CD4-positive, alpha-beta memory T cell (primary cell): ENCODE measurements at places on chromosomes 5 and 9. TPM values are rescaled to one million over a fixed set of nuclear protein-coding genes. Genes with fewer than 3 reads are reported as not detected.
A peak's percentile ranks its signal among the peaks of the same experiment; 100 is the strongest.

The RANBP3L gene
- not detected for total RNA-seq

The OR1N1 gene
- total RNA-seq, result not detected

The ARSI gene
- not detected for total RNA-seq

The ADAMTS13 gene
- total RNA-seq, result 1.5 TPM

The PCDHGA12 gene
- 0.11 TPM for total RNA-seq

DNA sequence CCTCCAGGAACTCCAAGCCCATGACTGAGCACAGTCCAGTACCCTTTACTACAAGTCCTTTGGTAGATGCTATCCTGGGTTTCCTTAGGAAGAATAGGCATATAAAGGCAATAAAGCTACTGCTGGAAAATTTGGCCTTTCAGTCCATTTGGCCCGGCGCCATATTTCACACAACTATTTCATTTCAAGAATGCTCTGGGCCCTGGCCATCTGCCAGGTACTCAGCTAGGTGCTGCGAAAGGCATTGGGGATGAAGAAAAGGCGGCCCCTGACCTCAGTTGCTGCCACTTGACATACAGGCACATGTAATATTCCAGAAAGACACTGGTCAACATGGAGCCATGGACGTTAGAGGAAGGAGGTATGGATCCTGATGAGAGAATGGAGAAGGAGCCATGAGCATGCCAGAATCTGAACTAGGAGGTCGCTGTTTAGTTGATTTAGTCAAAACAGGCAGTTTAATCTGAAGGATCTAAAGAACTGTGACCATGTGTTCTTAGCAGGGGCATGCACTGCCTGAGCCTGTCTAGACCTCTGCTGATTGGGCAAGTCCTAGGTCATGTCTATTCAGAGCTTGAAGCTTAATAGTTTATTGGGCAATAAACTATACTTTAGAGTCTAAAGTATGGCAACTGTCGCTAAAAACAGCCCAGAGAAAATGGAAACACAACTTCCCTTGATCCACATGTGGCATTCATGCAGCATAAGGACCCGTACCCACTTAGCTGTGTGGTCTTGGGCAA lies 149.3 kb downstream of the MELK start:
- DNase-seq, result no peak

- no peak for DNase-seq
Measured at GRCh38 chr5:151171529-151171928, 13.9 kb upstream of the ANXA6 start.

GRCh38 chr9:127546125-127546832 lies 65.8 kb upstream of the STXBP1 start:
- no peak for DNase-seq

GRCh38 chr5:149221731-149222342 lies 49.8 kb upstream of the AFAP1L1 start:
- DNase-seq, result no peak

DNA sequence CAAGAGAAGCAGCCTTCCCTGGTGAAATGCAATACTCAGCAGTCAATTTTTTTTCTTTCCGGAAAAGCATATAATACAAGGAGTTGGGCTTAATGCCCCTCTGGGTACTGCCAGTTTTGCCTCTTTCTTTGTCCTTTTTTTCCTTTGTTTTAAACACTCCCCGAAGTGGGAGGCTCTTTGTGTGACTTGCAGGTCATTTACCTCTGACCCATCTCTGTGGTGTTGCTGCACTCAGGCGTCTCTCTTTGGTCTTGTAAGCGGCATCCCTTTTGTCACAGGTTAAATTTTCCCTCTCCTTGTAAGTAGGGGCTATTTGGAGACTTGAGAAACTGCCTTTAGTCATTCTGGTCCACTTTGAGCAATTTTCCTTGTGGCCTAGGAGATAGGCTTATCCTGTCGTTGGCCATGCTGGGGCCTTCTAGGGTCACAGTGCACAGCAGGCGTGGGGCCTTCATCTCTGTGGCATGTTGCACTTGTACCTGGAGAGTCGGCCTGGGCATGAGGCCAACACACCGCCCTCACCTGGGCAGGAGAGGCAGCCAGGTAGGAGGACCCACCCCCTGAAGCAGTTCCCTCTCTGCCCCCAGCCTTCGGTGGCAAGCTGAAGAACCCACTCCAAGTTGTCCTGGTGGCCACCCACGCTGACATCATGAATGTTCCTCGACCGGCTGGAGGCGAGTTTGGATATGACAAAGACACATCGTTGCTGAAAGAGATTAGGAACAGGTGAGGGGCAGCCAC lies 27.7 kb upstream of the CTSL start:
- DNase-seq, result no peak

DNA sequence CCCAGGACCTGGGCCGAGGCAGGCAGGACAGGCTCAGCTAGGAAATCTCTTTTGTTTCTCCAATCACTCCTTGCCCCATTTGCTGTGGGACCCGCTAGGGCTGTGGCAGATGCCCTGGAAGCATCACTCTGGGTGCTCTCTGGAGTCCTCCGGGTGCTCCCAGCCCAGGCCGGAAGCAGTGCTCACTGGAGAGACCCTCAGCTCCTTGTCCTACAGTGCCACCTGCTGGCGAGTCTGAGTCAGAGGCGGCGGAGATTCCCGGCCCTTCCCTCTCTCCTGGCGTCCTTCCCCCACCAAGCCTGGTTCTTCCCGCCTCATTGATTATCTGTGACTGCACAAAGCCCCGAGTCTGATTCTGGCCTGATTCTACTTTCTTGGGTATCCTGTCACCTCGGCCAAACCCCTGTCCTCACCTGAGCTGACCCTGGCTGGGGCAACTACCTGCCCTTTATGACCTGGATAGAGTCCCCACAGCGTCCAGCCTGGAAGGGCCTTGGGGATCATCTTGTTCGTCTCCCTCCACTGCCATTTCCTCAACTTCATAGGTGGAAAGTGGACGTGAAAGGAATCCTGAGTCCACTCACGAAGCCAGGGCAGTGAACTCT lies 7.3 kb upstream of the BARHL1 start:
- DNase-seq, result no peak

- DNase-seq, result no peak
Measured at GRCh38 chr9:127805620-127806019, 2.9 kb downstream of the FPGS start.

DNA sequence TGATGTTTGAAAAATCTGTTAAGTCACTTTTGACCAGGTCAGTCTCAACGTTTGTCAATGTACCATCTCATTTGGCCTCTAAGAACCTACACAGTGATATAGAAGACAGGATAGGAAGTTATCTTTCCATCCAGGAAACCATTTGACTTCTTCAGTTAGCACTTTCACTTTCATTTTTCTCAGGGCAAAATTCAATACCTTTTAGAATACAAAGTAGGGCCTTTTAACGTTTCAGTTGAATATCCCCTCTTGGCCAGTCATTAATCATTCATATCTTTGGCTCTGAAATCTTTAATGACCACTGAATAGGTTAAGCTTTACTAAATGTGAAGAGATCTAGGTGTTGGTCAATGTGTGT lies 101.1 kb upstream of the GNAQ start:
- peak; percentile 33 for DNase-seq

GRCh38 chr5:5217371-5217770 lies 77.2 kb downstream of the ADAMTS16 start:
- DNase-seq, result no peak

DNA sequence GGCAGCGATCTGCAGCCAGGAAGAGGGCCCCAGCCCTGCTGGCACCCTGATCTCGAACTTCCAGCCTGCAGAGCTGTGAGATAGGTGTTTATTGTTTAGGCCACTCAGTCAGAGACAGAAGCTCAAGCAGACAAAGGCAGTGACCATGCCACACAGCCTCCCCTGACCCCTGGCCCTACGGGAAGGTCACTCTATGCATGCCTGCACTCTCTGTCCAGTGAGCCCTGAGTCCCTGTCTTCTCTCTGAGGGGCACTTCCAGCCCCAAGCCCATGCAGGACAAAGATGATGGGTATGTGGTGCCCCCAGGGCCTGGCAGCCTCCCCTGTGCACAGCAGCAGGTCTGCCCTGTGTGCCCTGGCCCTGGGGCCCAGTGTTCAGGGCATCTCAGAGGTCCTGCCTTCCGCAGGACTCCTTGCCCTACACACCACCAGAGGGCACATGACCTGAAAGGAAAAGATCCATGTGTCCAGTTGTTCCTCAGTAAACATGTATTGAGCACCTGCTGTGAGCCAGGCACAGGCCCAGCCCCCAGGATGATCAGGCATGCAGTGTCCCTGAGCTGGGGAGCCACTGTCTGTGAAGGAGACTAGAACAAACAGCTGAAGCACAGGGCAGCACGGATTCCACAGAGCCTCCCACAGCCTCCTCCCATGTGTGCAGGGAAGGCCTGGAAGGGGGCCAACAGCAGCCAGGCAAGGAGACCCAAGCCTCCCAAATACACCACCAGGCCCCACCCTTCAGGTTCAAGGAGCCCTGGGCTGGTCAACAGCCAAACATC lies 109.3 kb downstream of the ATPSCKMT start:
- no peak for DNase-seq

DNA sequence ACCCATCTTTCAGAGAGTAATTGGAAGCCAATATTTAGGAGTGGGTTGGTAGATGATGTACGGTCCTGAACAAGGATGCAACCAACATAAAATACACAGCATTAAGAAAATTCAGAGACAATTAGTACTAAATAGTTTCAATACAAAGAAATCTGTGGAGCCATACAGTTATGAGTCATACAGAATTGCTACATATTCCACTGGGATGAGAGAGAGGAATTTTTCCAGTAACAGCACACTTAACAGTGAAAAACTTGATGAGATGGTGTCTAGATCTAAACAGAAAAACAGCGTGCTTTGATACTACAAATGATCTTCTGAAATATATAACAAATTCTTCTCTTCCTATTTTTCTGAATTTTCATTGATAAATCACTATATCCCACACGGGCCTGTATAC lies 1999.3 kb upstream of the CDH9 start:
- DNase-seq, result no peak

GRCh38 chr5:106393276-106393675 lies 1277.5 kb downstream of the EFNA5 start:
- no peak for DNase-seq

DNA sequence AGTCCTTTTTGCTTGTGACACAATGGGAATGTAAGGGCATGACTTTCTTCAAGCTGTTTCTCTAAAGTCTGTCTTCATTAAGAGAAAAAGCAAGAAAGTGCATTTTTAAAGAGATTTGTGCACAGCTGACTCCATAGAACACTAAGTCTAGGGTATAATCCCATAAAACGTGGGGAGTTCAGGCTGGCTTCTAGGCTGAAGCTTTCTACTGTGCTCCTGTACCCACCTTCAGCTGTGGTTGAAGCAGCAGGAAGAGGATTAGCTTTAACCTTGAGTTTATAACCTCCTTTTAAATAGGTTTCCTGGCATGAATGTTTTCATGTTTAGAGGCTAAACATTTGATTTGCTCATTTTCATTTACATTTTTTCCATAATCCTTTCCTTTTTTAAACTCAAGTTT lies 126.4 kb downstream of the HACD4 start:
- no peak for DNase-seq

GRCh38 chr9:121709798-121710197 lies 58.4 kb downstream of the DAB2IP start:
- no peak for DNase-seq

DNA sequence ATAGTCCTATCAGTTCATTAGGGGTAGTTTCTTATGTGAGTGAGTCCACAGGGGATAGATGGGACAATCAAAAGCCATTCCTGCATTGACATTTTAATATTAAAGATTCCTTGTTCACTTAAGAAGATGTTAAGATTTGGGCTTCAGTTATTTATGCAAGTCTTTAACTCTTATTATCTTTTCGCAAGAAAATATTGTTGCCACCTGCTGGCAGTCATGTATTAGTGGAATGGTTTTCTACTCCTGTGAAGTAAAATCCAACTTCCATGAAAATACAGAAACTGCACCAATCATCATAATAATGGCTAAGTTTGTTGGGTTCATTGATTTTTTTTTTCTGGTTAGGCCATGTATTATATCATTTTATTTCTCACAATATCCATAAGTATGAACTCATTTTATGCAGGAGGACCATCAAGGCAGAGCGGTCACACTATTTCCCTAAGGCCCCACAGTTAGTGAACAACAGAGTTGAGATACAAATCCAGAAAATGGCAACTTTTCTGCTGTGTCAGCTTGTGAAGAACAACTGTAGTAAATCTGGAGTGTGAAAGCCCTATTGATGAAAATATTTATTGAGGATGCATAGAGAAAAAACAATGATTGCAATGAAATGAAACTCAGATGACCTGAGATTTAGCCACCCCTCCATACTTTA lies 88.5 kb upstream of the TXNDC8 start:
- DNase-seq, result no peak
